ENCODE measurements at places on chromosomes 2 and 18.

DNA sequence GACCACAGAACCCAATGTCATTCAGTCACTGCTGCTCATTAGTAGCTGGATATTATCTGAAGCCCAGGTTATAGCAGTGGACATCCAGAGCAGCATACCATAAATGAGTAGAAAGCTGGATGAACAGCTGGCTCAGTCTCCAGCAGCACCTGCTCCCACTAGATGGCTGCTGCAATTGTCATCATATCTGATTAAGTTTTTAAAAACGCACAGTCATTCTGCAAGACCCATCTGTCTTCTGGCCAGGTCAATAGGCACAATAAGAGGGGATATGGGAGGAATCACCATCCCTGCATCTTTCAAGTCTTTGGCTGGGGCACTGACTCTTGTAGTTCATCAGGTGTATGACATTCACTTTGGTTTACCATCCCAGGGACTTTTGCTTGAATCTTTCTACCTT, 55.1 kb upstream of the XDH start:
- no peak for DNase-seq

GRCh38 chr2:38153476-38154135, 77.7 kb upstream of the CYP1B1 start:
- no peak for DNase-seq

DNA sequence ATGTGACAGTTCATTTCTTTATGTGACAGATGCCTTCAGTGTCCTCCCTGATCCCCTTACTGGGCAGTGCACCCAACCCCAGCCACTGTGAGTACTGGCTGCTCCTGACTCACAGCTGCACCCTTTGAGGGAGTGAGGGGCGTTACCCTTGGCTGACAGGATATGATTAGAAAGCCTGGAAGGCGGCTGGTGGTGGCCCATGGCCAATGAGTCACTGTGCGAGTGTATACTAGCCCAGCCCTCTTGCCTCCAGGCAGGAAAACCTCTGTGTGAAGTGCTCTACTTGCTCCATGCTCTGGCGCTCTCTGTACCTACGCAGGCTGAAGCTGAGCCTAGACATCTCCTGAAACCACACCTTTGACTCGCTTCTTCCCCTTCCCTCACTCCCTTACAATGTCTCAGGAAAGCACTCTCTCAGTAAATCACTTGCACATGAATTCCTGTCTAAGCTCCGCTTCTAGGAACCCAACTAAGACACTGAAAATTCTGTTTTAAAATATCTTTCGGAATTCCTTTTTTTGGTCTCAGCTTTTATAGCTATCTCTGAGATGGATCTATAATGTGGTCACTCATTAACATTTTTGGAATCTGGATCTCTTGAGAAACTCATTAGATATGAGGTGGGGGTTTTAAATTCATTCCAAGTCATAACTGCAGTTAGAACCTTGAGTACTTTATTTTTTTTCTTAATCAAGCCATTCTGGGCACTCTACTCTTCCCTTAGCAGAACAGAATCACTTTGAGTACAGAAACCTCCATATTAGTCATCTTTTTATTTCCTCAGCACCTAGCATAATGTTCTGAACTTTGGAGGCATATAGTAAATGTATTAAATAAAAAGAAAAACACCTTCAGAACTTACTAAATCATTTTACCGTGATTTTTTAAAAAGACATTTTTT, 25.3 kb upstream of the STAM2 start:
- DNase-seq: peak; percentile 97

- peak; percentile 12 for DNase-seq
Measured at GRCh38 chr2:181848261-181848886, 43.2 kb upstream of the ITPRID2 start.

DNA sequence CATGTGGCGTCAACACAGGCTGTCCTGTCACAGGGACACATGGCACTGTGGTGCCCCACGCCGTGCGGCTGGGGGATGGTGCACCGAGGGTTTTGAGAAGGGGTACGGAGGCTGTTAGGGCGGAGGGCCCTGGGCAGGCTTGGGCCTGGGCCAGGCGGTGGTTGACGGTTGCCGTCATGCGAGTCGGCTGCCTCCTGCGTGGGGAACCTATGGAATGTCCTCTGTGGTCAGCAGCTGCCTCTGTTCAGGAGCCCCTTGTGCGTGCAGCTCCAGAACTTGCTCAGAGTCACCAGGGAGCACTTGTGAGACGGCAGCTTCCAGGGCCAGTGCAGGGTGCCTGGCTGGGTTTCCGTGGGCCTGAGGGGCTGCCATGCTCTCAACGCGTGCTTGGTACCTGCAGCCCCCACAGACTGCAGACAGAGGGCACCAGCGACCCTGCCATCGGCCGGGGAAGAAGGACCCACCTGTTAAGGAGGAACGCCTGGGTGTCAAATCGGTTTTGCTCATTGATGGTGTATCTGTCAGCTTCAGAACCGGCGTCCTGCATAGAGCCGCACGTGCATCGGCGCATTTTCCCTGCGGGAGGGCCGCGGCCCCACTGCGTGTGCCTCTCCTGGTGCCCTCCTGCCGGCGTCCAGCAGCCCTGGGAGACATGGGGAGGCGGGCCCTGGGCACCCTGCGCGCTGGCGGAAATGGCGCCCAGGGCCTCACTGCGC, 10.0 kb upstream of the D2HGDH start:
- DNase-seq: no peak

DNA sequence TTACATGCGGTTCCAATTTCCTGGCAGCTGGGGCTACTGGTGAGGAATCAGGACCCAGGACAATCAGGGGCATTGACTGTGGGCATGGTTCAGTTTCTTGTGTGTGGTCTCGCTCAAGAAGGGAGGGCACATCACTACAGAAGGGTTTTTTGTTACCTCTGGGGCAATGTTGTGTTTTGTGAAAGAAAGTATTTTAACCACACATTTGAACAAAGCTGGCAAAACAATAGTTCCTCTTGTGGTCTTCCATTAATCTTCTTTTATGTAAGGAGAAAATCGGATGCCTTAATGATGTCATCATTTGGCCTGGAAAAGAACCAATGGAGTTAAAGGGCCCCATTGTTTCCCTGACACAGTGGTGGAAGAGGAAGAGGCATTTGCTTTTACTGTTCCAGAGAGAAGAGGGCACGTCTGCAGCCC, 197.4 kb downstream of the SH3BP4 start:
- peak; percentile 36 for DNase-seq

DNA sequence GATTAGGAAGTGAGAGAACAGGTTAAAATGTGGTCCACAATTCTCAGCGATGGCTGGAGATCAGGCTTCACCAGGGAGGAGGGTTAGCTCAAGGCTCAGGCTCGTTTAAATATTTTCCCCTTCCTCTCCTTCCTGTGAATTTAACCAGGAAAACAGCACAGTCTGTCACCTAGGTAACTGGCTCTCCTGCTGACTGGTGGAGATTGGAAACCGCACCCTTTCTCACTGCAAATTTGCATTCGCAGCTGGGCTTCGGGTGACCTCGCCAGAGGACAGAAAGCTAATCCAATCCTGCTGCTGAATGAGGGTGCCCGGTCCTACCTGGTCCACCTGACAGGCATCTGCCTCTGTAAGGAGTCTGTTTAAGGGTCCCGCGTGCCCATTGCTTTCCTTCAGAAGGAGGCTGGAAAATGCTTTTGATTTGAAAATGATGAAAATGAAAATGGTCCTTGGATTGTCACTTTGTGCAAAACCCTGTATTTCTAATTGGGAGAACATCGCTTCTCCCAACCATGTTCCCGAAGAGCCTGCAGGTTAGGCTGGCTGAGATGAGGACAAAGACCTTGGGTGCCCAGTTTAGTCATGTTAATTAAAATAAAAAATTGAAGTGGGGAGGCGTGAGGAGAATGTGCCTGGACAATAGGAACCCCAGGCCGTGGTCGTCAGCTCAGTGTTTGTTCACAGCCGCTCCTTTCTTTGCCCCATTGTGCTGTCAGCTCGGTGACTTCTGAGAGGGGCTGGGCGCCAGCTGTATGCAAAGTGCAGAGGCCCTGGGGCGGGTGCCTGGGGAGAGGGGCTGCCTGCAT, 43.4 kb upstream of the MTCL1 start:
- DNase-seq: peak; percentile 37

GRCh38 chr2:192069417-192069816, 125.3 kb downstream of the TMEFF2 start:
- DNase-seq: no peak

GRCh38 chr2:74550231-74550630, 3.5 kb downstream of the LOXL3 start:
- DNase-seq: no peak

DNA sequence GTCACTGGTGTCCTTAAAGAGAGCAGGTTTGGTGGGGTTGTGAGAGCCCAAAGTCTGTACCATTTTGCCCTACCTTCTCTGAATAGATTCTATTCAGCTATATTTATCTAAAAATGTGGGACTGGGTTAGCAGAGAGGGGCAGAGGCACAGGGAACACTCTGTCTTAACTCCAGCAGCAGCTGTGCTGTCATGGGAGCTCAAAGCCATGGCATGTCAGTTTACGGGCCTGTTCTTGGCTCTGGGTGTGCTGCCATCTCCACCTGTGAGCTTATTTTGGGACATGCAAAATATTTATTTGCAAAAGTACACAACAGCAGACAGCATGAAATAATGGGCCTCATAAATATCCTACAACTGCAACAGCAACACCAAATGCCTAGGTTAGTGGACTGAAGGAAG, 129.6 kb upstream of the KCTD1 start:
- DNase-seq: no peak

GRCh38 chr2:190529486-190530247, 4.9 kb downstream of the NEMP2 start:
- no peak for DNase-seq

- DNase-seq: no peak
Measured at GRCh38 chr2:100059638-100060037, 82.8 kb downstream of the AFF3 start.

GRCh38 chr2:141942006-141942789, 188.6 kb downstream of the LRP1B start:
- DNase-seq: no peak

DNA sequence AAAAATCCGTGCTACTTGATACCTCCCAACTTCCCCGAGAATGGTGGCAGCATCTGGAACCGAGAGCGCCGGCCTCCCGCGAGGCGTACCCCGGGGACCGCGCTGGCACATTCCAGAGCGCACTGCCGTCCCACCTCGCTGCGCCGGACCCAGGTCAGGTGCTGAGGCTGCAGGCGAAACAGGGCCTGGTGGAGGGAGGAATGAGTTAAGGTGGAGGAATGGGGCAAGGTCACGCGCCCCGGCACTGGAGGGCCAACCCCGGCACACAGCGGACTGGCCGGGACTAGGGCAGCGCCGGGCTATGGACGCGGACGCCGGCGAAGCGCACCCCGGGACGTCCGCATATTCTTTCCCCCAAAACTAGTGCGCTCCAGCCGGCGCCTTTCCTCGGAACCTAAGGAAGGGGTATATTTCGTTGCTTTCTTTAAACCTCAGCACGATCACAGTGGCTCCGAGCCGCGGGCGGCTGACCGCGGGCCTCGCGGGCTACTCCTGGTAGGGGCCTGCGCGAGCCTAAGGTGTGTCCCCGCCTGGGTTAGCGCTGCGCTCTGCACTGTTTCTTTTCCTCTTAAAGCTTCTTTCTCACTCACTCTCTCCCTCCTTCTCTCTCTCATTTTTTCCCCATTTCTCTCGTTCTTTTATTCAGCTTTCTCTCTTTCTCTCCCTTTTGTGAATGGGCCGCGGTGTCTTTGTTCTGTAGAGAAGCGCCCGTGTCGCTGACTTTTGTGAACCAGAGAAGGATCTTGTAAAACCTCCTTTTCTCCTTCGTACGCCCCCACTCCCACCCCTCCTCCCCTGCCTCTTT, 2.1 kb upstream of the OTX1 start:
- no peak for DNase-seq

- DNase-seq: peak; percentile 1
Measured at GRCh38 chr2:13481201-13481600, 764.5 kb downstream of the TRIB2 start.

GRCh38 chr2:85986121-85986520, 97.3 kb upstream of the ST3GAL5 start:
- DNase-seq: no peak

- DNase-seq: no peak
Measured at GRCh38 chr18:64238076-64238475, 89.2 kb upstream of the LINC00305 start.

DNA sequence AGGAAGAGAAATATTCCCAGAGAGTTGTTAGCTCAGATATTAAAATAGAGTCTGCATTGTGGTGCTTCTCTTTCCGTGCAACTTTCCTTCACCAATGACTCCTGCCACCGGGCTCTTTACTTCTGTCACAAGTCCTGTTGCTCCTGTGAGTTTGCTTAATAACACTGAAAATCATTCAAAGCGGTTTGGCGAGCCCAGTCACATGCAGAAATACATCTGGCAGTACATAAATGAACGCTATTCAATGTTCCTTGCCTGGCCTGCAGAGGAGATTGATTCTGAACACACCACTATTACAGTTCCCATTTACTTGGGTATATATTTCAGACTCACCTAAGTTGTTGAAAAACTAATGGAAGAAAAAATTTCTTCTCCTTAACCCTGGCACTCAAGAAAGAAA, 276.6 kb downstream of the ZNF521 start:
- no peak for DNase-seq

- no peak for DNase-seq
Measured at GRCh38 chr2:119384971-119385370, 18.2 kb downstream of the DBI start.

DNA sequence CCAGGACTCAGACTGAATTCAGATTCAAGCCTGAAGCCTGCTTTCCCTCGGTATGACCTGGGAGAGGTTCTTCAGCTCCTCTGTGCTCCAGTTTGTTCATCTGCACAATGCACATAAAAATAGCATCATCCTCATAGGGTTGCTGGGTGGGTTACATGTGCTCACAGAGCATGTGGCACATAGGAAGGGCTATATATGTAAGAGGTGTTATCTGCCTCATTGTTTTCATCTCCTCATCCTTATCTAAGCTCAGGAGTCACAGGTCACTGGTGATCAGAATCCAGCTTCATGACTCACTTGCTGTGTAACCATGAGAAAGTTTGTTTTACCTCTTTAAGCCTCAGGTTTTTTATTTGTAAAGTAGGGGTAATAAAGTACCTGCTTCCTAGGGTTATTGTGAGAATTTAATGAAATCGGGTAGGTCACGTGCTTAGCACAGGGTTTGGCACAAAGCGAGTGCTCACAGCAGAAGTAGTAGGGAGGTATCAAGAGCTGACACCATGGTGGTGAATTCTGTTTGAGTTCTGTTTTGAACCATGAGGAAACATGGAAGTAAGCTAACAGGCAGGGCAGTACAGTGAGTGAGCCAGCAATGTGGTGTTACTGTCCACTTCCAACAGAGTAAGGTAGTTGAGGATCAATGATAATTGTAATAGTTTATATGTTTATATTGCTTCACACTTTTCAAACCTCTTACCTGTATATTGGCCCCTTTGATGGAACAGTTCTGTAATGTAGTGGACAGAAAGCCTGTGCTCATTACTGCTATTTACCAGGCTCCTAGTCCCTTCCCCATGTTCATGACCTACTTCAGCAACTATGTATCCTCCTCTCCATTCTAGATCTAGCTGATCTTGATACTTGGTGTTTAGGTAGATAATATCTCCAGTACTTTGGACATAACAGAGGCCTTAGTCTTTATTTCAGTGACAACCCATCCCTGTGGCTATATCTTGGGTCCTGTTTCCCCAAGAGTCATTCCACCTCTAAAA, 141.4 kb upstream of the LTBP1 start:
- no peak for DNase-seq

GRCh38 chr2:185208261-185208660, 530.3 kb upstream of the FSIP2 start:
- peak; percentile 29 for DNase-seq

- DNase-seq: no peak
Measured at GRCh38 chr2:214412679-214413078, 1.8 kb downstream of the VWC2L start.

- DNase-seq: no peak
Measured at GRCh38 chr2:128394007-128394730, 75.5 kb upstream of the HS6ST1 start.
